ENCODE measurements at places on chromosomes 11 and 22.

DNA sequence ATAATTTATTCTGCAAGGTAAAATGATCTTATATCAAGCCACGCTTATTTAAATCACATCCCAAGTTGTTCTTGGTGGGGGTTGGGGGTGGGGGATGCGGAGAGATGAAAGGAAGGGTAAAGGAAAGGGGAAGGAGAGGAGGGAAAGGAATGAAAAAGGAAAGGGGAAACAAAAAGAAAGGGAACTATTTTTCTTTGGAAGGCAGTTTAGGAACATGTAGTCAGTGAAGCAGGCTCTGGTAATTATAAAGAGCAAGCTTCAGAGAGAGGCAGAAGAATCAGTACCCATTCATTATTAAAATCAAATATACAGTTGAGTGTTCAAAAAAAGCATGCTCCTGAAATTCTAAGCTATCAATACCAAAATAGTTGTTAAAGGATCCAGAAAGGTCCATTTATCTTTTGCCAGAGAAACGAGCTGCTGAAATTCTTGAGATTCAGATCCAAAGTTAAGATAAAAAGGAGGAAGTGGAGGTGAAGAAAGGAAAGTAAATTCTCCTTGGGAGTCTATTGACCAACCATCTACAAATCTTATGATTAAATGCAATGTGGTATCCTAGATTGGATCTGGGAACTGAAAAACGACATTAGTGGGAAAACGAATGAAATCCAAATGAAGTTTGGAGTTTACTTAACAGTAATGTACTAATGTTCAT is 107.4 kb downstream of the SGSM3 start:
- DNase-seq: no peak

DNA sequence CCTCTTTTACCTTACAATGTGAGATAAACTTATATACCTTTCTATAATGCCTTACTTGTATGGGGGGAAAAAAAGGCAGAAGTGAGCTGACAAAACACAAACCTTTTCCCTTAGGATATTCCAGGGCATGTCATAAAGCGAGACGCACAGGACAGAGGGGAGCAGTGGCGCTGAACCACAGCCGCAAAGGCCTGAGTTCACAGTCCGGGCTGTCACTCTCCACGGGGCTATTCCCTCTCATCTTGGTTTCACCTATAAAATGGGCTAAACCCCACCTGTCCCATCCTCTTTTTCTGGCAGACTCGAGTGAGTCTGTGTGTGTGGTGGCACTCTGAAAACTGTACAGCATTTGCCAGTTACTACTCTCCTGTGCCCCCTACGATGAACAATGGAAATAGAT is 14.4 kb upstream of the FXYD2 start:
- no peak for DNase-seq

GRCh38 chr11:134669796-134670195 is 257.8 kb upstream of the B3GAT1 start:
- DNase-seq: no peak

DNA sequence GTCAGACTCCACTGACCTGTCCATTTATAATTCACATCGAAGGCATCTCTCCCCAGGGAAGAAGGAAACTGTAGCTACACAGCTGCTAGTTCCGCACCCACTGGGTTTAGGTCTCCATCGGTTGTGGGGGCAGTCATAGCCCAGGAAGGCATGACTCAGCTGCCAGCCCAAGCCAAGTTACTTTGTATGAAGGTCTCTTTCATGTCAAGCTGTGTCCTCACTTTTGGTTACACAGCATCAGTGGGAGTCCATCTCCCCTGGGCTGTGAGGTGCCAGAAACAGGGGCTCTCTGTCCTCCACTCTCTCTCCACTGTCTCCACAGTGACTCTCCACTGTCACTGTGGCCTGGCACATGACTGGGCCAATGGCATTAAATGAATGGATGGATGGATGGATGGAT is 585.2 kb downstream of the BRD1 start:
- no peak for DNase-seq

GRCh38 chr22:44404341-44405020 is 91.7 kb upstream of the SHISAL1 start:
- no peak for DNase-seq

DNA sequence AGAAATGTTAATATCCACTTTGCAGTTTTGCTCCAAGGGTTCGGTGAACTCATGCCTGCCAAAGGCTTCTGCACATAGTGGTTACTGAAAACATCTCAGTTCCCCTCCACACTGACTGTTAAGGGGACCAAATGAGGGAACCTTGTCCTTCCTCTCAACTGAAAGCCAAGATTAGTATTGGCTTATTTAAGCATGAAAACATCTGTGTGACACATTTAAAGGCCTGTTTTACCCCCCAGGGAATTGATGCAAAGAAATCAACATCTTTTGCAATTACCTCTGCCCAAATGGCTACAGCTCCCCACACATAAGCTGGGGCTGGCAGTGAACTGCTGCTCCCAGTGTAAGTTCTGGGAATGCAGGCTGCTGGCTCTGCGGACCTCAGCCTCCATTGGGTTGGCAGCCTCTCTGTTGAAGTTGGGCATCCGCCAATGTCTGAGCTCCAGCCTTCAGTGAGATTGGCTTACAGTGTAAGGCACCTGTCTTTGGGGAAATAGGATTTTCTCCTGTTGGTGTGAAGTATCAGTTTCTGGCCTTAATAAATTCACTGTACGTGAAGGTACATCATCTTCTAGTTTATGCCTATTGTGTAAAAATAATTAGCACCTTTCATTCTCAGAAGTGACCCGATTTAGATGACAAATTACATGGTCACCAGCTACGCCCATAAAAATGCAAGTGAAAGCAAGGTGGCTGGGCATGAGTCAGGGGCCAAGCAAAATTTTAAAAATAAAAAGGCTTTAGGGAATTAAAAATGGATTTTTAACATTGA is 213.4 kb upstream of the SYN3 start:
- DNase-seq: no peak

- DNase-seq: no peak
Observed at GRCh38 chr11:57599381-57599780, 1.9 kb downstream of the SERPING1 start.

Data from central memory CD8-positive, alpha-beta T cell (primary cell).